GM13977 (cell line): ENCODE measurements at places on chromosomes 16 and 17.
A peak's percentile ranks its signal among the peaks of the same experiment; 100 is the strongest.

- DNase-seq: no peak
These were observed 27.1 kb upstream of the SCNN1B start for GRCh38 chr16:23274968-23275367.

GRCh38 chr16:15749371-15749770 is 99.3 kb downstream of the NDE1 start:
- no peak for DNase-seq

- no peak for DNase-seq
These were observed 108.8 kb downstream of the WSCD1 start for GRCh38 chr17:6179017-6179416.

DNA sequence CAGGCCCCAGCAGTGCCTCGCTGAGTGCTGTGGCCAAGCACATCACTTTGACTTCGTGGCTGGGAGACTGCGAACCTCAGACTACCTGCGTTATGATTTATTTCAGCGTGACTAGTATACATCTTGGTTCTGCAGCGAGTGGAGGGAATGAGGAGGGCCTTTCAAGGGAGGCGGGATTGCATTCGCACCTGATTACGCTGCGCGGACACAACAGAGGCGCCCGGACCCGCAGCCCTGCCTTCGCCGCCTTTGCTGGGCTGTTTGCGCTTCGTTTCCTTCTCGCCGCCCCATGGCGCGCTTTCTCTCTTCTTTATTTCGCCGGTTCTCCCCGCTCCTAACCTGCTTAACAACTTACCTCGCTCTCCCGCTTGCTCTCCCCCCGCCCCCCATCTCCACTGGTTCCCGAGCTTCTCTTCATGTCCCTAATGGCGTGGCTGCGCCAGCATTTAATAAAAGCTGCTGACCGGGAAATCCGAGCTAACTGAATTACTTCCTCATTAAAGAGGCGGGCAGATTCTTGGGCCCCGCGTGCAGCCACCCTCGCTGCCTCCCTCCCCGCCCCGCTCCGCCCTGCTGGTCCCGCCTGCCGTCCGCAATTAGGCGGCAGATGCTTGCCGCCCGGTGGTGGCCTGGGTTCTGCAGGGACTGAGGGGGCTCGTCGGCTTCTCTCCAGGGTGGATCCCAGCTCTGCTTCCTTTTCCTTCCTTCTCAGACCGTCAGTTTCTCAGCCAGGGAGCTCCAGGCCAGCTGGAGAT is 257.6 kb upstream of the SDK2 start:
- peak; percentile 12 for DNase-seq

DNA sequence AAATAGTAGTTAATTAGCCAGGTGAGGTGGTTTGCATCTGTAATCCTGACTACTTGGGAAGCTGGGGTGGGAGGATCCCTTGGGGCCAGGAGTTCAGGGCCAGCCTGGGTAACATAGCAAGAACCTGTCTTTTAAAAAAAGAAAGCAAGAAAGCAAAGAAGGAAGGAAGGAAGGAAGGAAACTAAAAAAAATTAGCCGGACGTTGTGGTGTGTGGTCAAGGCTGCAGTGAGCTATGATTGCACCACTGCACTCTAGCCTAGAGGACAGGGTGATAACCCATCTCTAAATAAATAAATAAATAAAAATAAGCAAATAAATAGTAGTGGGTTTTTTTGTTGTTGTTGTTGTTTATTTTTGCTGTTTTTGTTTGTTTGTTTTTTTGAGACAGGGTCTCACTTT is 39.3 kb upstream of the MAP2K6 start:
- no peak for DNase-seq

DNA sequence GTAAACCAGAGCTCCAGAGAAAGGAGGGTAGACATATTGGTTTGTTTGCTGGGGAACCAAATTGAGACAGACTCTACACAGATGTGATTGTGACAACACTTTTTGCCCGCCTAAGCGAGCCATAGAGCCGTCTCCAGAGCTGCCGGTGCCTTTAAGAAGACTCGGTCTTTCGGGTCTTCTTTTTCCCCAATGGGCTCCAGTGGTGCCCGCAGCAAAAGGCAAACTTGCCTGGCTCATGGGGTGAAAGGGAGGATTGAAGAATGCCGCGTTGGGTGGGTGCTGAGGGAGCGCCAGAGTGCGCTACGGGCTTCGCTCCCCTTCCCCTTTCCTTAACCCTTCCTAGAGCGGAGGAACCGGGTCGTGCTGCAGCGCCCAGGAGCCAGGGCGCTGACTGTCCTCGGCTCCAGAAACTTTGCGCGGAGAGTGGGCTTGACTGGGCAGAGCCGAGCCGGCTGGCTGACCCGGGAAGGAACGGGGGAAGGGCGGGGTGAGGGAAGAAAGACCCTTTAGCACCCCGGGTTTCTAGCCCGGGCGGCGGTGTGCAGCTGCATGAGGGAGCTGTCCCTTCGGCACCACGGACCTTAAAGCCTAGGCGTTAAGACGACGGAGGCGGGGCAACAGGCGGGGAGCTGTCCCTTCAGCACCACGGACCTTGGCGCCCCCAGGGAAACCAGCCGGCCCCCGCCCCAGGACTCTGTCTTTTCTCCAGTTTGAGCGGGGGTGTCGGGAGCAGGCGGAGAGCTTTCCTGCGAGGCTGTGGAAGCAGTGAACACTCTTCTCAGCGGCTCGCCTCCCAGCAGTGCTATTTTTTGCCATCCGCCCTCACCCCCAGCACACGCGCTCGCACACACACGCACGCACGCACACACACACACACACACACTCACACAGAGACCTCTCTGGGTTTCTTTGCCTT is at the start of gene CACNG3:
CACNG3 (plus strand) TSS at position 880 of the 916 bp plus-strand sequence. CDS start 420 bp downstream, outside the sequence.
- peak; percentile 65 for DNase-seq

GRCh38 chr16:67962135-67962534 is 6.3 kb downstream of the SLC12A4 start:
- no peak for DNase-seq

- DNase-seq: no peak
These were observed 157.5 kb upstream of the SOX9 start for GRCh38 chr17:71963351-71963750.

DNA sequence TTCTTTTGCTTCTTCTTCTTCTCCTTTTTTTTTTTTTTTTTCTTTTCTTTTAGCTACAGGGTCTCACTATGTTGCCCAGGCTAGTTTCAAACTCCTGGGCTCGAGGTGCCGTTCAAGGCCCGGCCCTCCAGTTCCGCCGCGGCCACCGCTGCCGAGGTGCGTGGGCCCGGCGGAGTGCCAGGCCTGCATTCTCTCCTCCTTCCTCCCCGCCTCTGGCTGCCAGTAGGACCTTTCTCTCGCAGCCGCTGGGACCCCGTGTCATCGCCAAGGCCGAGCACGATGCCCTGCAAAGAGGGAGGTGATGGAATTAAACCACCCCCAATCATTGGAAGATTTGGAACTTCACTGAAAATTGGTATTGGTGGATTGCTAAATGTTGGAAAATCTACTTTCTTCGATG is 195.8 kb downstream of the CDRT15L2 start:
- DNase-seq: no peak

DNA sequence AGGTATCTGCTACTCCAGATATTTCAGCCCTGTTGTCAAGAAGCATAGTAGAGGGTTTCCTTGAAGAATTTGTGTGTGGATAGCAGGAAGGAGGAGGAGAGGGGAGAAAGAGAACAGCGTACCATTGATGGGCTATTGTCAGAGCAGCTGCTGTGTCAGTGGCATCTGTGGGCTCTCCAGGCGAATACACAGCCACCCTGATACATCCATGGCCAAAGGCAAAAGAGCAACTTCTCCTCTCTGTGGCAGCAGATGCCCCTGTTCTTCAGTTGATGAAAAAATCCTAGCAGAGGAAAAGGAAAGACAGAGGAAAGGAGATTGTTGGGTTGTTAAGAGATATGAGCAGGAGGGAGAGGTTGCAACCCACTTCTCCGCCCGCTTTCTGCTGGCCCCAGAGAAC is 12.2 kb upstream of the KCNJ2 start:
- DNase-seq: no peak

DNA sequence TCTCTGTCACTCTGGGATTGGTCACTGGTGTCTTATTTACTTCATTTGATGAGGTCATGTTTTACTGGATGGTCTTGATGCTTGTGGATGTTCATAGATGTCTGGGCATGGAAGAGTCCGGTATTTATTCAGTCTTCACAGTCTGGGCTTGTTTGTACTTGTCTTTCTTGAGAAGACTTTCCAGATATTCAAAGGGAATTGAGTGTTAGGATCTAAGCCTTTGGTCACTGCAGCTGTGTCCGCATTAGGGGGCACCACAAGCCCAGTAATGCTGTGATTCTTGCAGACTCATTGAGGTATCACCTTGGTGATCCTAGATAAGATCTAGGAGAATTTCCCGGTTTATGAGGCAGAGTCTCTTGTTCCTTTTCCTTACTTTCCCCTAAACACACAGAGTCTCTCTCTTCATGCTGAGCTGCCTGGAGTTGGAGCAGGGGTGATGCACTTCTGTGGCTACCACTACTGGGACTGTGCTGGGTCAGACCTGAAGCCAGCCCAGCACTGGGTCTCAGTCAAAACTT is 214.7 kb downstream of the SPECC1 start:
- no peak for DNase-seq

DNA sequence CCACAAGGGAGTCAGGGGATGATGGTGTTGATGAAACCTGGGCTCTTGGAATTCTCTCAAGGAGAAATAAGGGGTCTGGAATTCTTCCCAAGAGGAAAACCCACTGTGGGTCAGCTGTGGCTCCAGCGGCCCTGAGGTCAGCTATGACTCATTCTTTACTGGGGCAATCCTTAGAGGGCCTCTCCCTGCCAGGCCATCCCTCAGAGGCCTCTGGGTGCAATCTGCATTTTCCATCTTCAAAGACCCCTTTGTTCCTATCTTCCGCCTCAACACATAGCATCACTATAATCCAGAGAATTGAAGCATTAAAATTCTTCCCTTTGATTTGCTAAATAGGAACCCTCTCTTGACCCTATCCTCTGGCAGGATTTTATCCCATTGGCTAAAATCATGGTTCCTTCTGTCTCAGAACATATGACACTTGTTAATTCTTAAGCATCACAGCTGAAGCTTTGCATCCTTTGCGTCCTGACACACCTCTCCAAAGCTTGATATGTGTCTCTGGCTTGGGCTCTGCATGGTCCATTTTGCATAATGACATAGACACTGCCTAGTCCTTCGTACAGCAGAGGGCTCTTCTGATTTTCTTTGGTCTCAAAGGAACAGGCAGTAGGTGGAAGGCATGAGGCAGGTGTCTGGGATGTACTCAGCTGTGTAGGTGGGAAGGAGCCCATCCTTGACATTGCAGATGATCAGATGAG is 4.4 kb upstream of the KRT37 start:
- DNase-seq: no peak

- no peak for DNase-seq
These were observed 452.4 kb upstream of the C16orf82 start for GRCh38 chr16:26614237-26614841.

DNA sequence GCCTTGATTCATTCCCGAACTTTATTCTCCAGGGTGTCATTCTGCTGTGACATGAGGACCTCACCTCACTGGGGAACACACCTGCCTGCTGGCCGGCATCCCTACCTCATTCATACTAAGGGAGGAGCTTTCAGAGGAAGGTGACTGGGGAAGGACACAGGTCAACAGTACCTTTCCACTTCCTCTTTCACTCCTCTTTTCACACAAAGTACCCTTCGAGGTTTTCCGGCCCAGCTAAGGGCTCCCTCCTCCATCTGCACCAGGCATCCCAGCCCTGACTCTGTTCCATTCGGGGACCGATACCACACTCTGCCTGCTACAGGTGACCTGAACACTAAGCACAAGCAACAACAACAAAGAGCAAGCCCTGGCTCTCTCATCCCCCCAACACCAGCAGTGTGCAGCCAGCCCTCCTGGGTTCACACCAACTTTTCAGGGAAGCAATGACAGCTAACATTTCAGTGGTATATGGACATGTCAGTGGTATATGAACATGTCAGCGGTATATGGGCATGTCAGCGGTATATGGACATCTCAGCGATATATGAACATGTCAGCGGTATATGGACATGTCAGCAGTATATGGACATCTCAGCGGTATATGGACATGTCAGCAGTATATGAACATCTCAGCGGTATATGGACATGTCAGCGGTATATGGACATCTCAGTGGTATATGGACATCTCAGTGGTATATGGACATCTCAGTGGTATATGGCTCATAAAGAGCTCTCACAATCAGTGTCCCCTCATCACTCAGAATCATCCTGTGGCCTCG is 16.0 kb downstream of the TRIM25 start:
- no peak for DNase-seq

DNA sequence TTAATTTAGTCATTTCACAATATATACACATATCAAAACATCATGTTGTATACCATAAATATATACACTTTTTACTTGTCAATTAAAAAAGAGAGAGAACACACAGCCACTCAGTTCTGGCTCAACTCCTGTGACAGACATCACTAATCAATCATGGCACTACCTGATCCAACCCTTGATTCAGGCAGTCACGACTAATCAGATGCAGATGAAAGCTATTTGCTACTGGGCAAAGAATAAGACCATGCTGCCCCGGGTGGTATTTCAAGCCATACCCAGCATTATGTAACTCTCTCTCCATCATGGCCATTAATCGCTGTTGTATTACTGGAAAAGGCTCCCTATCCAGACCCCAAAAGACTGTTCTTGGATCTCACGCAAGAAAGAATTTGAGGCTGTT is 345.7 kb downstream of the HAPSTR1 start:
- no peak for DNase-seq

GRCh38 chr17:2796164-2797125 is at the start of gene RAP1GAP2:
RAP1GAP2 (plus strand) TSS chr17:2796438; CDS start chr17:2796528, 90 bp downstream.
- no peak for DNase-seq

GRCh38 chr16:477301-478157 is 50.0 kb upstream of the CAPN15 start:
- no peak for DNase-seq

GRCh38 chr17:41989702-41990419 is 23.3 kb downstream of the CNP start:
- no peak for DNase-seq

GRCh38 chr16:12449795-12450194 is 353.9 kb downstream of the CPPED1 start:
- no peak for DNase-seq

GRCh38 chr17:39151150-39151942 is at the start of gene PLXDC1:
PLXDC1 (minus strand) TSS chr17:39151637; CDS start chr17:39151437, 200 bp downstream.
- peak; percentile 46 for DNase-seq

- peak; percentile 78 for DNase-seq
These were observed 23.3 kb downstream of the SLC38A7 start for GRCh38 chr16:58661199-58661830.

- no peak for DNase-seq
These were observed 2.3 kb upstream of the ALKBH5 start for GRCh38 chr17:18181358-18181757.

DNA sequence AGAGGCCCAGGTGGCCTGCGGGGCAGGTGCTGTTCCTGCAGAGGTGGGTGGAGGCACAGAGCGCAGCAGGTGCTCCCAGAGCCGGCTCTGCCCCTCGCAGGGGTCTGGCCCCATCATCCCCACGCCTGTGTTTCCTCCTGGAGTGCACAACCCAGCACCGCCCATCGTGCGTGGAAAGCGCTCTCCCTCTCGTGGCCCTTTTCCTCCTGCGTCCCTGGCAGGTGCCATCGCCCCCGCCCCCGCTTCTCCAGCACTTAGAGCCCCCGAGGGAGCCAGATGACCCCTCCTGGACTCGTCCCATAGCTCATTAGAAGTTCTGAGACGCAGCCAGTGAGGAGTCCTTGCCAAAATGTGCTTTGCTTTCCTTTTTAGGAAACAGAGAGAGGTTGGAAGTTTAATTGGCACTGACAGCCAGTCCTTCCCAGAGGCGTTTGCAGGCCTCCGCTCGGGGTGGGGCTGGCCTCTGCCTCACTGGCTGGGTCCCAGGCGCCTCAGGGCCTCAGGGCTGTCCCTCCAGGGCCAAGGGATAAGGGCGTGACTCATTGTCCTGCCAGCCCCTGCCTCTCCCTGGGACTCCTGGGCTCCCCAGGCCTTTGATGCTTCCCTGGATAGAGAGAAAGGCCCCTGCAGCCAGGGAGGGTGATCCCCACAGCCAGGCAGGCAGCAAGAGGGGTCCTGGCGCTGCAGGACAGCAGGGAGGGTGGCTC is 32.2 kb upstream of the CHMP6 start:
- DNase-seq: no peak

- DNase-seq: peak; percentile 62
These were observed at the start of gene MMP28 for GRCh38 chr17:35795007-35795870. MMP28 (minus strand) TSS chr17:35795641; CDS start chr17:35795377, 264 bp downstream.
